Activated T-cell treated with anti-CD3 and anti-CD28 coated beads, Interleukin-2, amount 50 U/mL, for 72 hours (primary cell): ENCODE measurements at places on chromosomes 6 and 20. TPM values are rescaled to one million over a fixed set of nuclear protein-coding genes. Genes with fewer than 3 reads are reported as not detected.

The PPARD gene
- 24.1 TPM for total RNA-seq

The MUCL3 gene
- total RNA-seq, result not detected

The CCN2 gene
- total RNA-seq, result not detected

The CAPN11 gene
- total RNA-seq, result not detected

The ZNF322 gene
- total RNA-seq, result 11.5 TPM

The SYCP2L gene
- not detected for total RNA-seq

The AAR2 gene
- total RNA-seq, result 19.1 TPM

The HSPA12B gene
- total RNA-seq, result not detected

The SLC22A2 gene
- not detected for total RNA-seq

The PSMF1 gene
- 168 TPM for total RNA-seq

The CCN5 gene
- not detected for total RNA-seq
